Mucosa of gallbladder (tissue), 1 donor: ENCODE measurements at places on chromosomes 11 and 22.

DNA sequence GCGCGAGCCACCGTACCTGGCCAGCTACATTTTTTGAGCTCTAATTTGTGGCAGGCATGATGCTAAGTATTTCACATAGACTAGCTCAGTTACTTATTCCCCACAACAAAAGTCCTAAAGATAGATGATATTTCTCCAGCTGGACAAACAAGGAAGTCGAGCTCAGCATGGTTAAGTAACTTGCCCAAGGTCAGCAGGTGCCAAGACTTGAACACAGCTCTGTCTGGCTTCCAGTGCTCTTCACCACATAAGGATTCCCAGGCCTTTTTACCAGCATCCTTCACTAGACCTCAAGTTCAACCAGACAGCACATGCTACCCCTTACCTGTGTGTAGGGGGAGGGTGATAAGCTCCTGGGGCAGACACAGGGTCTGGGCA lies 177.3 kb upstream of the NCAM1 start:
- no peak for DNase-seq

DNA sequence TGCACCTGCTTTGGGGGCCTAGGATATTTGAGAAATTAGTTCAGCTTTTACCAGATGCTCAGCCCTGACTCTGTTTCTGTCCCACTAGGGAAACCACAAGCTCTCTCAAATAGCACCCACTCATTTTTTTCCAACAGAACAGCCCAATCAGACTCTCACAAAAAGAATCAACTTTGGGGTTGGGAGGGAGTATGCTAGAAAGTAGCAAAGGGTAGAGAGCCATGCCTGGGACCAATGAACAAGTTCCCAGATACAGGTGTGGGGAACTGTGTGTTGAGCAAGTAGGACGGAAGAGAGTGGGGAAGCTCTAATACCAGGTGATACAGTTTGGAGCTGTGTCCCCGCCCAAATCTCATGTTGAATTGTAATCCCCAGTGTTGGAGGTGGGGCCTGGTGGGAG lies 41.1 kb downstream of the TRIM66 start:
- DNase-seq = no peak

DNA sequence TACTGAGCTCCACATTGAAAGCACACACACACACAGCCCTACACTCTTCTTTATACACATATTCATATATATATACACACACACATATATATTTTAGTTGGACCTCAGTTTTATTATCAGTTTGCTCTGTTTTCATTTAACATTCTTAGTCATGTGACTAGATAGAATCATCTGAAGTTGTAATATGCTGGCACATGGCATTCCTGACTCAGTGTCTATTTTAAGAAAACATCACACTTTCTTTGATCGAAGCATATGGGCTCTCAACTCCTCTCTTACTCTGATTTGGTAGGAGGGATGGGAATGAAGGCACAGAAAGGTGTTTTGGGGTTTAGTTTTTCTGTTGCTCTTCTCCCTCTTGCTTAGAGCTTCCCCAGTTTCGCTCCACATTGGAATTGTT lies 24.8 kb downstream of the AMOTL1 start:
- no peak for DNase-seq

- no peak for DNase-seq
Measured at GRCh38 chr11:66309475-66309874, 7.4 kb downstream of the CD248 start.

GRCh38 chr11:70312401-70313357 lies 42.2 kb downstream of the PPFIA1 start:
- DNase-seq = peak; percentile 19

DNA sequence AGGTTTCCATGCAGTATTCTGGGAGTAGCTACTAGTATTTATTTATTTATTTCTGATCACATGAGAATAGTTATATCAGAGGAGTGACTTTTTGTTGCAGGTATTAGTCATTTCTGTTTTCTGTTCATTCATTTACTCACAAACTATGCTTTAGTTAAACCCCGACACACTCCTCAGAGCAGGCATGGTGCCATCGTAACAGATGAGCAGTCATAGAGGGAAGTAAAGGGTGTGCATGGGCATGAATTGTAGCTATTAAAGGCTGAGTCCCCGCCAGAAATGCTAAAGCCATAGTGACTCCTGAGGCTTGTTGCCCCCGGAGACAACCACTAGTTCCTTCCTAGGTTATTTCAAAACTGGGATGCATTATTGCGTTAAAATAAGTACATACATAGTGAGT lies 10.6 kb downstream of the JHY start:
- no peak for DNase-seq

GRCh38 chr11:64097468-64098317 lies 62.0 kb downstream of the FLRT1 start:
- no peak for DNase-seq

- DNase-seq = no peak
Measured at GRCh38 chr11:75199412-75199955, 41.1 kb upstream of the TPBGL start.

DNA sequence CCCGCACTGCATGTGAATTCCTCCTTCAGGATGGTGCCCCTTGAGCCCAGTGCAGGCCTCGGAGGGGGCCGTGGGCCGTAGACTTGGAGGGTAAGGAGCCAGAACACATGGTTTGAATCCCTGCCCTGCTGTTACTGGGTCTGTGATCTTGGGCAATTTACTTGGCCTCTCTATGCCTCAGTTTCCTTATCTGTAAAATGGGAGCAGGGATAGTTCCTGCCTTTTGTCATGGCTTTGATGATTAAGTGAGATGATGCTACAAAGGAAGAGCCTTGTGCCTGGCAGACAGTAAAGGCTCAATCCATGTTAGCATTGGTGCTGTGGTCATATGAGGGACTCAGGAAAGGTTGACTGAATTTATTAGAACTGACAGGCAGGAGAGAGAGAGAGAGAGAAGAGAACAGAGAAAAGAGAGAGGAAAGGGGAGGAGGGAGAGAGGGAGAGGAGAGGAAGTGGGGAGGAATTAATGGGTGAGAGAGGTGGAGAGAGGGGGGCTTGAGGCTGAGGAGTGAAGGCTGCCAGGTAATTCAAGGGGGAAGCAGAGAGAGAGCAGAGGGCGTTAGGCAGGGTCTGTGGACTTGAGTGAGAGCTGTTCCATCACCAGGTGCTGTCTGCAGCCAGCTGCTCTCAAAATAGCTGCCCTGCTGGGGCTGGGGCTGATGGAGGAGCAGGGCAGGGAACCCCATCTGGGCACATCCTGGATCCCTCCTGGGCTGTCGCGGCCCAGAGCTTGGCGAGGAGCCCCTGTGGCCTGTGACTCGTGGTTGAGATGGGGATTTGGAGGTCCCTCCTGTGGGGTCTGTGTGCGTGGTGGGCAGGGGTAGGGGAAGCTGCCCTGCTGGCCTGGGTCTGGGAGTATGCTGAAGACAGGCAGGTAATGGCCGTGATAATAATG lies 44.1 kb downstream of the MCM5 start:
- DNase-seq = no peak

GRCh38 chr22:42648368-42649245 lies 585 bp downstream of the CYB5R3 start:
- DNase-seq = peak; percentile 84

- peak; percentile 35 for DNase-seq
Measured at GRCh38 chr11:70467201-70468085, 69.1 kb downstream of the CTTN start.

DNA sequence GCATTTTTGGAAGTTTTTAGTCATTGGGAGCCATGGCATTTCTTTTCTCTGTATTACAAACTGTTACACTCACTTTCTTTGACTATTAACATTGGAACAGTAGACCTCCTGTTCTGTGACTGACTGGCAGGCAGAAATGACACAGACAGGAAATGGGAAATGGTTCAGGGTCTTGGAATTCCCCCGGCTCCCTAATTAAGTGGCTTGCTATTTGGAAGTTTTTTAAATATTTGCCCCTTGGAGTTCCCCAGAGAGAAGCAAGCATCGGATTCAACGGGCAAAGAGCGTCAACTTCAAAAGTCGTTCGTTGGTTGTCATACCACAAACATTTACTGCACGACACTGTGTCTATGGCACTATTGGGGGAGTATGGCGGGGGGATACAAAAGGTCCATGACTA lies 1.1 kb upstream of the BIRC2 start:
- no peak for DNase-seq

DNA sequence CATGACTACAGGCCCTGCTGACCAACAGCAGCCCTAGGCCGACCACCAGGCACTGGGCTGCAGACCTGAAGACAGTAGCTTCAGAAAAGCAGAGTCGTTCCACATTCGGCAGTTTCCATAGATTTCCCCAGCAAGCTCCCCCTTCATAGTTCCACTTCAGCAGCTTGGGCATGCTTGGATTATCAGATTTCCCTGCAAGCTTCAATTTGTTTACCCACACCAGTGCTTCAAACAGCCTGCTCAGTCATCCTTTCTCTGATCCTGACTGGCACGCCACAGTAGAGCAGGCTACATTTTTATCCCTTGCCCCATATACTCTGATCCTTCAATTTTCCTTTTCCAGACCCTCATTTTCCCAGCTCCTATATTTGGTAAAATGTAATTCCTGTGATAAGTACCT lies 51.1 kb upstream of the CFAP300 start:
- no peak for DNase-seq

DNA sequence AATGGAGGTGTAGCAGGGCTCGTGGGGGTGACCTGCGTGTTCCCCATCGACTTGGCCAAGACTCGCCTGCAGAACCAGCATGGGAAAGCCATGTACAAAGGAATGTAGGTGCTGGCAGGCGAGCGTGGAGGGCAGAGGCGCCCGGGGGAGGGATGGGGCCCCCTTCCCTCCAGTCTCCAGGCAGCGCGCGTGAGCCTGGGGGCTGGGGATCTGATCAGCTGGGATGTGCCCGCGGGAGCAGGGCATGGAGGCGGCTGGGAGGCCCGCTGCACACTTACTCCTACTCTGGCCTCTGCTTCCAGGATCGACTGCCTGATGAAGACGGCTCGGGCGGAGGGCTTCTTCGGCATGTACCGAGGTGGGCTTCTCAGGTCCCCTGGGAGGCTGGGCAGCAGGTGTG lies 17.8 kb downstream of the SLC25A18 start:
- no peak for DNase-seq

- no peak for DNase-seq
Measured at GRCh38 chr11:48082771-48083170, 102.4 kb downstream of the PTPRJ start.

- DNase-seq = no peak
Measured at GRCh38 chr11:108364159-108364558, 103.2 kb downstream of the C11orf65 start.

DNA sequence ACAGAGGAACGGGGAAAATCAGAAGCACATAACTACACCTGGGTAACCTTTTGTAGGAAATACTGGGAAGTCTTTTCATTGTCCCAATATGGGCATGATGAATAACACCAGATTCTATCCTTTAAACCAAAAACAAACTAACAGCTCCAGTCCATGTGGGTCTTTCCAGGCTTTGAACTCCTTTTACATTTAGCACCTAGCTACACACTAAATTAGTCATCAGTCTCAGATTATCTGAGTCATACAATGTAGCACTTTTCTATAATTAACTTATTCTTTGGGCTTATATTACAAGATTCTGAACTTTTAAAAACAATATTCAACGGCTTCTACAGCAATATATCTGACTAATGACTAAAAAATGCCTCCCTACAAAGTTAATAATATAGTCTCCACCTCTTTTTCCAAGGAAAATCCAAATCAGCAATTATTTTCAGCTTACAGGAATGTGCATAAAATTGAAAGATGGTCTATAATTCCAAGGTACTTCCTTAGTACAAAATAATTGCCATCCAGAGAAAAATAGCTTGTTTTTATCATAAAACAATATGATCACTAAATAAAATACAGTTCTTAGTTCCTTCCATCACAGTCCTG lies 26.3 kb downstream of the STK33 start:
- DNase-seq = no peak

- peak; percentile 1 for DNase-seq
Measured at GRCh38 chr11:8605971-8606563, 12.0 kb upstream of the STK33 start.

DNA sequence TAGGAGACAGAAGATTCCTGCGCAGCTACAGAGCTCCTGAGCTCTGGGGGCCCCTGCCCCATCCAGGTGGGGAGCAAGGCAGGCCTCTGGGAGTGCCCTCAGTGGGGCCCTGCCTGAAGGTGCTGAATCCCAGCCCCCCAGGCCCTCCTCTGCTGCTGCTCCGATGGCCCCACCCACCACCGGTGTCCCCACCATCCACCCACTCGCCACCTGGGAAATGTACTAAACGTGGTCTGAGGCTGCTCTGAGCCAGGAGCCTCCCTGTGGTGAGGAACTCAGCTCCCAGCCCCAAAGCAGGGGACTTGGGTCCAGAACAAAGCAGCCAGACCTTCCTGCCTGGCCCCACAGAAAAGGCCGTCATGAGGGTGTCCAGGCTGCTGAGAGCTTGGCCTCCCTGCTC lies 289.4 kb downstream of the CTTN start:
- DNase-seq = no peak

DNA sequence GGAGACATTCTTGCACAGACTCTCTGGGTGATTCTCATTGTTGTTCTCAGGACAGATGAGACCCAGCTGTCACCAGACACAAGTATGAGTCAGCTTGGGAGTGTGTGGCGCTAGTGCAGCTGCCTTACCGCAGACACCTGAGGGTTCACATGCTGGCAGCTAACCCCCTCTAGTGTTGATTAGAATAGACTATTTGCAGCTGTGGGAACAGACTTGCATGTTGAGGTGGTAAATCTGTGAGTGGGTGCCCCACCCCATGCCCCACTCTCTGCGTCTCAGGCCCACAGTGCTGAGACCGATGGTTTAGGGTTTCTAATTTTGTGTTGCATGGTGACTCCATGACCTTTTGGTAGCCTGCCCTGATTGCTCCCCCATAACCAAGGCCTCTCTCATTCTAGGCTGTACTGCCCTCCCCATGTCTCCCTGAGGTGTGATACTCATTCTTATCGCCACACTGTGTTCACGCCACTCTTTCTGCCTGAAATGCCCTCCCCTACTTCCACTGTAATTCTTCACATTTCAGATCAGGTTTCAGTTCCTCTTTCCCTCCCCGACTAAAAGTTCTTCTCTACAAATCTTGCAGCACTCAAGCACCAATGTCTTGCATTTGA lies 73.7 kb upstream of the KIRREL3 start:
- peak; percentile 58 for DNase-seq

- no peak for DNase-seq
Measured at GRCh38 chr22:40009292-40009774, 14.6 kb downstream of the FAM83F start.

GRCh38 chr11:103395612-103396011 lies 286.4 kb downstream of the DYNC2H1 start:
- DNase-seq = no peak

DNA sequence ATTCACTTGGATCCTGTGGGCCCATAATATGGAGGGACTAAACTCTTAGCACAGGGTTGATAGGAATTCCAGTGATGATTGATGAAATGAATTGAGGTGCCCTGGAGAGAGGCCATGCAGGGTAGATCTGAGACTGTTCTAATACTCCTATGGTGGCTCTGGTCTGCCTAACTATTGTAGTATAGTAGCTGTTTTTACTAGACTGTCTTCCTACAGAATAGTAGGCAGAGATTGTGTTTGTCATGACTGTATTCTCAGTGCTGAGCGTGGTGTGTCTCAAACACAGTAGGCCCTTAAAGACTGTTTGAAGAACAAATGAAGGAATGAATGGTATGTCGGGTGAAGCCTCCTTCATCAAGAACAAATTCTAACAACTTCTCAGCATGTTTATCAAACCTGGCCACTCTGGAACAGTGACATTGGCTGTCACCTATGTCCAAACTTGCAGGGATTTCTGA lies 107.0 kb upstream of the SESN3 start:
- DNase-seq = no peak

GRCh38 chr22:19612866-19613572 lies 88.8 kb upstream of the CLDN5 start:
- no peak for DNase-seq

GRCh38 chr22:43412808-43413795 lies 1.3 kb downstream of the MPPED1 start:
- DNase-seq = no peak

- DNase-seq = no peak
Measured at GRCh38 chr11:66072518-66072917, 2.4 kb downstream of the PACS1 start.
